ENCODE measurements at places on chromosomes 6 and 20. TPM values are rescaled to one million over a fixed set of nuclear protein-coding genes. Genes with fewer than 3 reads are reported as not detected.

DNA sequence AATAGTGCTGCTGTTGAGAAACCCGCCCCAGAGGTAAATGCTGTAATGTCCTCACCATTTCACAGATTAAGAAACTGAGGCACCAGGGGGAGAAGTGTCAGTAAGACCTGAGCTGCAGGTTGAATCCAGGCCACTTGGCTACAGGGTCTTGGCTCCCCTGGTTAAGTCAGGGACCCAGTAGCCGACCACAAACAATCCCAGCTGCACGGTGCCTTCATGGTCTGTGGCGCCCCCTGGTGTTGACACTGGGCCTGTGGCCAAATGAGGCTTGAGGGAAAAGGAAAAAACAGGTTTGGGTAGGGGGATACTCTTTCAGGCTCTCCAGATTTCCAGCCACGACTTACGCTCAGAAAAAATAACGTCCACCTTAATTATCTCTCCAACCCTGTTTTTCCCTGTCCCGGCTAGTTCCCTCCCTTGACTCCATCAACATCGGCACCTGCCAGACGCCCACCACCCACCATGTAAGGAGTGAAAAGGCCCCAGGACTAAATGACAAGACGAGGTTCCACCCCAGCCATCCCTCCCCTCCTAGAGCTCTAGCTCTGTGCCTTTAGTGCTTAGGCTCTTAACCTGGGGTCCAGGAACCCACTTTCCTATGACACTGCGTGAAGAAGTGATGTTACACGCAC is 47.7 kb upstream of the POLR1H start:
- DNase-seq, result no peak

DNA sequence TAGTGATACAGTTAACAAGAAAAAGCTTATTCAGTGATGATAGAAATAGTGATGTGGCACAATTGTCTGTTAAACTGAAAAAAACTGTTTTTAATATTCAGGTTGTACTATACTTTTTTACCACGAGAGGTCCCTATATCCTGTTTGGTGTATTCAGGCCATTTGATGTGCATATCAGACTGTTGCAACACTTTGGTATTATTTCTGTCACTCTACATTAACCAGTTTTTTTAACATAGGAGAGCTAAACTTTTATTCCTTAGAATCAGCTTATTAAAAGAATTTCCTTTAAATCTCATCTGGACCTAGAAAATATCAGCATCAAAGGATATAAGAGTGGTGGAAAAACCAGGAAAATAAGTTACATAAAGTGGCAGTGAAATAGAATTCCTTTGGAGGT is 36.8 kb downstream of the TSPYL4 start:
- no peak for DNase-seq

DNA sequence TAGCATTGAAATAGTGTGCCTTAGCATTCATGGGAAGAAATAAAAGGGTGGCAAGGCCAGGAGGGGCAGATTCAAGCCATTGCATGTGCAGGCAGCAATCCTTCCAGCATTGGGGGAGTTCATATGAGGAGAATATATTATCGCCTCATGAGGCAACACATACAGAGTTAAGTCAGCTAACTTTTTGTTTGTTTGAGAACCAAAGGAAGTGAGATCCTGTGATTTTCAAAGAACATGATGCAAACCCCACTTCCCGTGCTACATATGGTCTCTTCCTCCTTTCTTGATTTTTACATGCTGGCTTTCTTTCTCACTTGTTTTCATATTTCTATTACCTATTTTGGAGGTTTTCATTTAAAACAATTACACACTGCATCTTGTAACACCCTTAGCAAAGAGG is 579.7 kb upstream of the ARID1B start:
- no peak for DNase-seq

DNA sequence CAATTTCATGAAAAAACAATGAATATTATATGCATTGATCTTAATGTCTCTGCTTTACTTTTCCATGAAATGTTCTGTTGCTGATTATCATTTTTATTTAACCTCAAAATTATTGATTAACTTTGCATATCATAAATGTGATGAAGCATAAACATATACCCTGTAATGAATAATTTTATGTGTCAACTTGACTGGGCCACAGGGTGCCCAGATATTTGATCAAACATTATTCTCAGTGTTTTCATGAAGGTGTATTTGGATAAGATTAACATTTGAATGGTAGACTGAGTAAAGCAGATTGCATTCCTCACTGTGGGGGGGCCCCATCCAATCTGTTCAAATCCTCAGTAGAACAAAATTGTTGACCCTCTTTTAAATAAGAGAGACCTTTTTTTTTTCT is 265.2 kb downstream of the CENPW start:
- no peak for DNase-seq

- DNase-seq, result no peak
Measured at GRCh38 chr6:162409741-162410691, 317.6 kb downstream of the PRKN start.

DNA sequence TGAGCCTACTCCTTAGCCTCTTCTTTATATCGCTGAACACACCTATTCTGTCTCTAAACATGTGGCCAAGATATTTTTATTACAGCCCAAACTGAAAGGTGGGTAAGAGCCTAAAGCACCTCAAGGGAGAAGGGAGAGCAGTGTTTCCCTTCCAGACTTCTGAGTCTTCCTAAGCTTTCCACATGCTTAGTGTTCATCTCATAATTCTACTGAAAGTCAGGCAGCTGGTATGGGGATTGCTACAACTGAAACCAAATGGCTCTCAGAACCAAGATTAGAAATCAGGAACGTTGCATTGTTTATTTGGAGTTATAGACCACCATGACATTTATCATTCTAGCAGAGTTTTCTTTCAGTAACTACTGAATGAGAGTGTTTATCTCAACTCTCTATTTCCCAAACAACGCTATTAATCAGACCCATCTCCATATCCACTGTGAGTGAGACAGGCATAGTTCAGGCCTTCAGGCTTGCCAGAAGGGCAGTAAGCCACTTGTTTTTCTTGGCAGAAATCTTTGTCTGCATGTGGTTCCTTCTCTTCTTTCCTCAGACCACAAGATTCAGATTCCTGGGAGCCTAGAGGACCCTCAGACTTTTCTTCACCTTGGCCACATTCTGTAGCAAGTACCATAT is 22.8 kb downstream of the VGLL2 start:
- DNase-seq, result no peak

GRCh38 chr6:28551891-28552666 is 26.4 kb downstream of the GPX5 start:
- no peak for DNase-seq

- peak; percentile 95 for DNase-seq
Measured at GRCh38 chr20:31661625-31662371, 24.1 kb downstream of the COX4I2 start.

GRCh38 chr20:4949833-4950178 is 51.5 kb downstream of the SLC23A2 start:
- DNase-seq, result no peak

GRCh38 chr20:63915471-63915870 is 20.5 kb downstream of the DNAJC5 start:
- DNase-seq, result peak; percentile 49

DNA sequence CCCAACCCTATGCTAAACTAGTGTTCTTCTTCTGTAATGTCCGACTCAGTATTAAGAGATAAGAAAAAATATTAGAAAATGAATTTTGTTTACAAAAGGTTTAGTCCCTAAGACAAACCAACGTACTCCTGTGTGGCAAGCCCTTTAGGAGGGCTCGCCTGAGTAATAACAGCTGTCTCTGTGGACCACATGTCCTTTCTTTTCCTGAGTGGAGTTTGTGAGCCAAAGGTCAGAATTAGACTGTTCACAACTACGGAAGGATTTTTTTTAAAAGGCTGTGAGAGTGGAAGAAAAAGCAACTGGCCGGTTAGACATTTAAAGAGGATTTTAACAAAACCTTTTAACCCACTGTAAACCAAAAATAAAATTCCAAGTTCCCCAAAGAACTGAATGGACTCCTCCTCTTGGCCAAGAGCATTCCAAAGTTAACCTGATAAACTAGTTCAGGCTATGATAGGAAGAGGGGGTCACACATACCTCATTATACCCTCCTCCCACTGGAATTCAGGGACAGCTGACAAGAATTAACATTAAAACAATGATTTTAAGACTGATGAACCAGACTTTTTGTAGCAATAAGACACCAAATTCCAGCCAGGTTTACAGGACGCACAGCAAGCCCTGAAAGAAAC is 43.5 kb downstream of the FAM184A start:
- no peak for DNase-seq

DNA sequence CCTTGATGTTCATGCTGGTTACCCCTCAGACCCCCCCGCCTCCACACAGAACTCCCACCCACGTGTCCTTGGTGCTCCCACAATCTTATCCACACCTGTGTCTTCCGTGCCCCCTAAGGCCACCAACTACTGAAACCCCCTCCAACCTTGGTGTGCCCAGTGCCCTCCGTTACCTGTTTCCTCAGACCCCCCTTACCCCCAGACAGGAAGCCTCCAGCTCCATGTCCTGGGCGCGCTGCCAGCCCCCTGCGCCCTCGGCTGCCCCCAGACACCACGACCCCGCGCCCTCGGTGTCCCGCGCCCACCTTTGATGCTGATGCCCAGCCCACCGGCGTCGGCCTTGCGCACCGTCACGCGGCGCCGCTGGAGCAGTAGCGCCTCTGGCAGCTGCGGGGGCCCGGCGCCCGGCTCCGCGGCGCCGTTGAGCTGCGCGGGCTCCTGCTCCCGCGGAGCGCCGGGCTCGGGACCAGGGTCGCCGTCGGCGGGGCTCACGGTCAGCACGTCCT is 504 bp downstream of the SNTA1 start:
- DNase-seq, result no peak

DNA sequence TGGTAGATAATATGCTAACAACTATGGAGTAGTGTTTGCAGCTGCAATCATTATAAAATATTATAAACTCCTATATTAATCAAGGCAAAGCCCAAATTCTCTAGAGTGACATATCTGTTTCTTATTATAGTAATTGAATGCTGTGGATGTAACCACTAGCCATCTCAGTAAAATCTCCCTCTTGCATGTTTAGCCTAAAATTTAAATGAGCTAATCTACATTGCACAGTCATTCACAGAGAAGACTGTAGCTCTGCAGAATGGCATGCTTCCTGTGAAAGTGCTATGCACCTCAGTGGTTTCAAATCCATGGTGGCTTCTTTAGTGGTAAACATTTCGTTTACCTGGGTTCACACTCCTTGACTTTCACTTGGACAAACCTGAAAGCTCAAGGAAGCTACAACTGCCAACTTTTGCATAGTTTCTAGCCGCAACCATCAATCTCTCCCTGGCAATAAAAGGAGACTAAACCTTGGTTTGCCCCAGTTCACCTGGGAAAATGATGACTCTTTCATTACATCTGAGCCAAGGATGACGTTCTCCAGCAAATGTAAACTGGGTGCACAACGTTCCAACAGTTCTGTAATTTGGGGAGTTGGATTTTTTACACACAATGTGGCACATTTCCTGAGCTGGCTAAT is 47.2 kb downstream of the FILIP1 start:
- no peak for DNase-seq

DNA sequence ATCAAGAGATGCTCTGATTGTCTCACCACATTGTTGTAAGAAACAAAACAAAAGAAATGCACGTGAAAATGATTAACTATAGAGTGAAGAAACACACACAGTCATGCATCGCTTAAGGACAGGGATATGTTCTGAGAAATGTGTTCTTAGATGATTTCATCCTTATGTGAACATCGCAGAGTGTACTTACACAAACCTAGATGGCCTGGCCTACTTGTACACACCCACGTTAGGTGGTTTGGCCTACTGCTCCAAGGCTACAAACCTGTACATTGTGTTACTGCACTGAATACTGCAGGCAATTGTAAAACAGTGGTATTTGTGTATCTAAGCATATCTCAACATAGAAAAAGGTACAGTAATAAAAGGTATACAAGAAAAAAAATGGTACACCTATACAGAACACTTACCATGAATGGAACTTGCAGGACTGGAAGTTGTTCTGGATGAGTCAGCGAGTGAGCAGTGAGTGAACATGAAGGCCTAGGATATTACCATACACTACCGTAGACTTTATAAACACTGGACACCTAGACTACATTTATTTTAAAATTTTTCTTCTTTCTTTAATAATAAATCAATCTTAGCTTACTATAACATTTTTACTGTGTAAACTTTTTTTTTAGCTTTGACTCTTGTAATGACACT is 48.6 kb downstream of the FKBP5 start:
- DNase-seq, result no peak

GRCh38 chr6:138278326-138278725 is 60.0 kb upstream of the PBOV1 start:
- no peak for DNase-seq

DNA sequence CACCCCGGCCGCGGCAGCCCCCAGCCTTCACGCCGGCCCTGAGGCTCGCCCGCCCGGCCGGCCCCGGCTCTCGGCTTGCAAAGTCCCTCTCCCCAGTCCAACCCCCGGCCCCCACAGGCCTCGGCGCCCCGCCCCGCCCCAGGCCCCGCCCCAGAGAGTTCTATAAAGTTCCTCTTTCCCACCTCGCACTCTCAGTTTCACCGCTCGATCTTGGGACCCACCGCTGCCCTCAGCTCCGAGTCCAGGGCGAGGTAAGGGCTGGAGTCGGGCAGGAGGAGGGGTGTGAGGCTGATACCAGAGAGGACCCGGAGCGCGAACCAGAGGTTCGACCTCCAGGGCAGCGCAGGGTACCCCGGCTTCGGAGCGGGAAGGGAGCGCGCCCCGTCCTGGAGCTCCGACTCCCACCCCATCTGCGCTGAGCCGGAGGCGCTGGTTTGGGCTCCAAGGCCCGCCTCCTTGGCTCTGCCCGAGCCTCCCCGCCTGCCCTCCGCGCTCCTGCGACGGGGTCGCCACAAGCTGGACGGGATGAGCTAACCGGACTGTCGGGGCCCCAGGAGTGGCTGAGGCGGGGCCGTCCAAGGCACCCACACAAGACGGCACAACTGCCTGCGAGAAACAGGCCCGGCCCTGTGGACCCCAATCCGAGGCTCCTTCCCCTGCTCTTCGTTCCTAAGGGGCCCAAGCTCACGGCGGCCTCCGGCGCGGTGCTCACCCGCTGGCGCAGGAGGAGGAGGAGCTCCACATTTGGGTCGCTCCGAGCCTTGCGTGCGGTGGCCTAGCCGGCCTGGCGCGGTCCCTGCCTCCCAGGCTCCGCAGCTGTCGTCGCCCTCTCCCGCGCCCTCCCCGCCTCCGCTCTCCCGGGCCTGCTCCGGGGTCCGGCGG is at the start of gene IRF4:
IRF4 (plus strand) TSS at position 194 of the 882 bp plus-strand sequence. CDS start 1,401 bp downstream, outside the sequence.
- DNase-seq, result peak; percentile 75

GRCh38 chr6:36692220-36692619 is 5.4 kb upstream of the RAB44 start:
- DNase-seq, result no peak

The MTHFD1L gene
- 56.8 TPM for total RNA-seq

The EDN1 gene
- 0.88 TPM for total RNA-seq

The BANF2 gene
- not detected for total RNA-seq

The KIAA1586 gene
- 17.4 TPM for total RNA-seq

The PRDM13 gene
- total RNA-seq, result not detected

The BTBD9 gene
- total RNA-seq, result 22.7 TPM

The PRELID3B gene
- total RNA-seq, result 72.2 TPM

The OR2J1 gene
- not detected for total RNA-seq

The PLN gene
- total RNA-seq, result 0.36 TPM

The MICAL1 gene
- total RNA-seq, result 28.0 TPM
